SJCRH30 (cell line): ENCODE measurements at places on chromosomes 4 and X.
A peak's percentile ranks its signal among the peaks of the same experiment; 100 is the strongest.

- DNase-seq, result no peak
These were observed at the start of gene SULT1B1 for GRCh38 chr4:69760455-69760854. TSS of gene SULT1B1 (minus strand) at chr4:69760620. CDS start at chr4:69755217, 5,403 bp downstream.

GRCh38 chrX:81586096-81586495, 384.2 kb downstream of the SH3BGRL start:
- DNase-seq, result peak; percentile 94

DNA sequence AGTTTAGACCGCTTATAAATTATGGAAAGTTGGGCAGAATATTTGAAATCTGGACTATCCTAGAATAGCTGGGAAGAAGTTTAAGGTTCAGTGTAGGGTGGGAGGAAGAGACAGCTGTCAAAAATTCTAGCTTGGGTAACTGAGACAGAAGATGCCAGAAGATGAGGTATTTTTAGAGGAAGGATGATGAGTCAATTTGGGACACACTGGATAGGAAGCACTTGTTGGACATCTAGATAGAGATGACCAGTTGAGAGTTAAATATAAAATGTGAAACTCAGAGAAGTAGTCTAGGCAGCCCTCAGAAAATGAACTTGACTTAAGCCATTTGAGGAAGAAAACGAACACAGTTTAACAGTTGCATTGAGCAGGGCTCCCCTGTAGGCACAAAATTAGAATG, 137.9 kb upstream of the MAP9 start:
- no peak for DNase-seq

GRCh38 chrX:121307449-121307848, 260.0 kb downstream of the GLUD2 start:
- DNase-seq, result no peak

DNA sequence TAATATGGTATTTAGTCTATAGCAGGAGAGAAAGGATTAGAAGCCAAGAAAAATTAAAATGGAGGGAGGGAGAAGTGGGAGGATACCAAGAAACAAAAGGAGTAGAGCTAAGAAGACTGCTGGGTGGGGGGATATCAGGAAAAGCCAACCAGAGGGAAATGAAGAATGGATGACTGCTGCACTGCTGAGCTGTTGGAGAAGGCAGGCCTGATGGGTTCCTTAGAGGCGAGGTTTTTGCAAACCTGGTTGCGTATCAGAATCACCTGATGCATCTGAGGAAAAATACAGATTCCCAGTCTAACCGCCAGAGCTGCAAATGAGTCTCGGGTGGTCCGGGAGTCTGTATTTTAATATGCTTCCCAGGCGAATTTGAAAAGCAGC, 1.5 kb downstream of the PGRMC1 start:
- DNase-seq, result no peak

GRCh38 chrX:13168269-13168668, 123.8 kb upstream of the FAM9C start:
- no peak for DNase-seq

DNA sequence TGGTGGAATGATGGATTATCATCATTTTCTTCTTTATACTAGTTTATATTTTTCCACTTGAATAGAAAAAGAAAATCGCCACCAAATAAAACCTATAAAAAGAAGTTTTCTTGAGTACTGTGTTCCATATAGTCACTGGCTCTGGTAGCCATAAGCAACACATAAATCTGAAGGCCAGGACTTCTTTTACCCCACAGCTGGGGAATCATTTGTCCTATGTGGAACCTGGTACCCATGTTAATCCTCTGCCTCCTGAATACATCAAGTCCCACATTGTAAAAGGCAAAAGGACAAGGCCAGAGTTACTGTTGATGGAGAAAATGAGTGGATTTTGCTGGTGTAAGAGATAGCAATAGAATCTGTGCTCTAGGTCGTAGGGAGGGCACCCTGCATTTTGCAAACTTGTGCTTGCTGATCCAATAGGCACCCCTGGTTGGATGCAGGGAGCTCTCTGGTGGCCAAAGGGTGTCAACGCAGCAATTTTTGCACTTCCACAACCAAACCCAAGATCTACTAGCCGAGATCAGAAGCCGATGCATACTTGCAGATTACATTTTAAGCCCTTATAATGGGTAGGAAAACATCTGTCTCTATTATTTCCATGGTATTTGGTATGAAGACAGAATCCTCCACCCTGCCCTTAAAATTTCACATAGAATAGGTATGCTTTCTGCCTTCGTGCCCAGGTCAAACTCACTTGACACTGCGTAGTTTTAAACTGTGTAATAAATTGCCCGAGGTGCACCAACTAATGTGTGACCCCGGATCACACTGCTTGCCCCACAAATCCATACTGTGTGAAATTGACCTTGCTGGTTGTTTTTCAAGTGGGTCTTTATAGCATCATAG, 146.2 kb upstream of the SCML1 start:
- peak; percentile 59 for DNase-seq
